ENCODE measurements at places on chromosomes 11 and 22.

DNA sequence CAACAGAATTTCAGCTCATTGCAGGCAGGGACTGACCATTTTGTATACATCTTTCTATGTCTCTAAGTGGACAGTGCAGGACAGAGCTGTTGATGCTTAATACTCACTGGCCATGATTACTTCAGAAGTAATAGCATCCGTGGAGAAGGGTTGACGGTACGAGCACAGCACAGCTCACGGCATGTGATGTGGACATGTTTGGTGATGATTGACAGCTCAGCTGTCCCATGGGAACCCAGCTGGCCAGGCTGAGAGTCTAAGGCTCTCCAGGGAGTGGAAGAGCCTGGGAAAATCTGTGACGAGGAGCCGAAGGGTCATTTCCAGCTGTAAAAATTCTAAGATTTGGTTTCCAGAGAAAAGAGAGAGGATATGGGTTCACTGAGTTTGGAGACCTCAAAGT is 198.2 kb downstream of the SNX19 start:
- H3K4me3 ChIP-seq = no peak overlapping the region
- no peaks in the 10 kb centered on the region for H3K4me1 ChIP-seq
- no peak for DNase-seq
- H3K36me3 ChIP-seq = no peaks in the 10 kb centered on the region
- H3K27ac ChIP-seq = no peak overlapping the region

DNA sequence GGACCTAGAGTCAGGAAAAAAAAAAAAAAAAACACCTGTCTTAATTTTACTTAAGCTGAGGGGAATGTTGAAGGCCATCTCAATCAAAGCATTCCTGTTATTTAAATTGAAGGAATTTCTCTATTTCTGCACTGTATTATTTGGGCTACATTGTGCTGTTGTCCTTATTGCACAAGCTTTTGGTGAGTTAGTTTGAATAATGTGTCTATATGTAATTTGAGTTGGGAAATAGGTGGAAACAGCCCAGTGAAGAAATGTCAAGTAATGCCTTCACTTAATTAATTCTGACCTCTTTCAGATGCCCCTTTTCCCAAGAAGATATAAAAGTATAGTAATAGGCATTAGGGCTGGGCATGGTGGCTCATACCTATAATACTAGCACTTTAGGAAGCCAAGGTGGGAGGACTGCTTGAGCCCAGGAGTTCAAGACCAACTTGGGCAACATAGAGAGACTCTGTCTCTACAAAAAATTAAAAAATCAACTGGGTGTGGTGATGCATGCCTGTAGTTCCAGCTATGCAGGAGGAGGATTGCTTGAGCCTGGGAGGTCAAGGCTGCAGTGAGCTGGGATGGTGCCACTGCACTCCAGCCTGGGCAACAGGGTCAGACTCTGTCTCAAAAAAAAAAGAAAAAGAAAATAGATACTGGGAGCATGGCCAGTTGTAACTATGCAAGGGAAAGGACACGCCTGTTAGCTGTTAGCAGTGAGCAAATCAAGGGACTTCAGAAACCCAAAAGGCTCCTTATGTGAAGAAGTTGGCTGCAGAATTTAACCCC is 34.9 kb downstream of the OR10A6 start:
- H3K36me3 ChIP-seq = no peaks in the 10 kb centered on the region
- H3K4me3 ChIP-seq = no peak overlapping the region
- no peak for DNase-seq
- no peak overlapping the region for H3K27ac ChIP-seq

DNA sequence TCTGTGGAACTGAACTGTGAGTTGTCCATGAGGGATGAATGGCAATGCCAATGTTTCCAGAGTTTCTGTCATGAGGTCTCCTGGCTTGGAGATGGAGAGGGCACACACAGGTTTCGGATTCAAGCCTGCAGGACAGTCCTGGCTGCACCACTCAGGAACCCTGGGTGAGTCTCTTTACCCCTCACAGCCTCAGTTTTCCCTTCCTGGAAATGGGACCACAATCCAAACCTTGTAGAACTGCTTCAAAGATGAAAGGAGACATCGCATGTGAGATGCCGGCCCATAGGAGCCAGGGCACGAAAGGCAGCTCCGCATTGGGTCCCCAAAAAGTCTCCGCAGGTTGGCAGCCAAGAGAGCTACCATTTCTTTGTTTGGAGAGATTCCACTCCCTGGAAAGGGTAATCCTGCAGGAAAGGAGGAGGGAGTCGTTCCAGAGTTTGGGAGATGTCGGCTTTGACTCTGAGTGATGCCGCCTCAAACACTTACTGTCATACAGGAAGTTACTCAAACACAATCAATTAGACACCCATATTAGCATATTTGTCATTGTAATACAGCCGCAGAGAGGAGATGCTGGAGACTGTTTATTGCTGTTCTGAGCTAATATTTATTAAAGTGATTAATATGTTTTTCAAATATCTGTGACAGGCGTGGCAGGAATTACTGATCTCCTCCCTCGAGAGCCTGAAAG is 318.3 kb downstream of the MN1 start:
- H3K4me3 ChIP-seq = no peak overlapping the region
- H3K27ac ChIP-seq = no peak overlapping the region
- H3K4me1 ChIP-seq = peaks cover 3% of the 10 kb centered on the region
- H3K27me3 ChIP-seq = no peaks in the 10 kb centered on the region
- no peak for DNase-seq
- H3K36me3 ChIP-seq = no peaks in the 10 kb centered on the region

GRCh38 chr11:128872094-128872493 is 5.0 kb upstream of the KCNJ1 start:
- no peak overlapping the region for H3K4me3 ChIP-seq
- no peaks in the 10 kb centered on the region for H3K4me1 ChIP-seq
- H3K27ac ChIP-seq = no peak overlapping the region
- H3K36me3 ChIP-seq = no peaks in the 10 kb centered on the region

DNA sequence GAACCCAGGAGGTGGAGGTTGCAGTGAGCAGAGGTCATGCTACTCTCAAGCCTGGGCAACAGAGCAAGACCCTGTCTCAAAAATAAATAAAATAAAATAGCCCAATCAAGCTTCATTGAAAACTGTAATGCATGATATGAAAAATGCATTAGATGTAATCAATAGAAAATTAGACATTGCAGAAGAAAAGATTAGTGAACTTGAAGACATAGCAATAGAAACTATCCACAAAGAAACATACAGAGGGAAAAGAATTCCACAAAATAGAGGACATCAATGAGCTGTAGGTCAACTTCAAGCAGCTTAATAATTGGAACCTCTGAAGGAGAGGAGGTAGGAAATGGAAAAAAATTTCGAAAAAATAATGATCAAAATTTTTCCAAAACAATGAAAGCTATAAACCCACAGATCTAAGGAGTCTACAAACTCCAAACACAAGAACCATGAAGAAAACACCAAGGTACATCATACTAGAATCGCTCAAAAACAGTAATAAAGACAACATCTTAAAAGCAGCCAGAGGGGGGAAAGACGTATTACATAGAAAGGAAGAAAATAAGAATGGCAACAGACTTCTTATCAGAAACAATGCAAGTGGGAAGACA is 104.2 kb downstream of the WNT7B start:
- H3K36me3 ChIP-seq = no peaks in the 10 kb centered on the region
- no peak overlapping the region for H3K27ac ChIP-seq
- DNase-seq = no peak
- H3K4me3 ChIP-seq = no peak overlapping the region

- H3K27me3 ChIP-seq = no peaks in the 10 kb centered on the region
- DNase-seq = no peak
- no peaks in the 10 kb centered on the region for H3K4me1 ChIP-seq
Observed at GRCh38 chr11:16792426-16792825, 54.0 kb downstream of the C11orf58 start.

DNA sequence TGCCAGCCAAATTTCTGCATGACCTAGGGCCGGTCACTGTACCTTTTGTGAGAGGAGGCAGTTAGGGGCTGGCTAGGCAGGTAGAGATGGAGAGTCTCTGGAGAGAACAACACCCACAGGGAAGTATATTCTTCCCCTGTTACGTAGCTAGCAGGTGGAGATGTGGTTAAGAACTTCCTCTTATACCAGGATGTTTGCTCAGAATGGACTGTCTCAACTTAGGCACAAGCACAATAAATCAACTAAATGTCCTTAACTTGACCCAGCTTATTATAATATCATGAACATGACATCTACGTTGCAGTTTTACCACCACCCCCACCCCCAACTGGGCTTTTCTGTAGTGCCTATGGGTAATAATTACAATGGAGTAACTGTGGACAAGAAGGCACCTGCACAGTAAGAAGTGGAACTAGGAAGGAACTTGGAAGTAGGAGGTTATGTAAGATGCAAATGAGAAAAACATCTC is 60.7 kb upstream of the MPEG1 start:
- no peak overlapping the region for H3K4me3 ChIP-seq
- no peaks in the 10 kb centered on the region for H3K36me3 ChIP-seq
- H3K4me1 ChIP-seq = no peaks in the 10 kb centered on the region

- H3K36me3 ChIP-seq = no peaks in the 10 kb centered on the region
- H3K27ac ChIP-seq = no peak overlapping the region
- H3K4me3 ChIP-seq = no peak overlapping the region
- no peaks in the 10 kb centered on the region for H3K27me3 ChIP-seq
Observed at GRCh38 chr11:47132490-47132889, 44.2 kb downstream of the ARFGAP2 start.

GRCh38 chr11:128399251-128400121 is 187.9 kb downstream of the ETS1 start:
- H3K36me3 ChIP-seq = no peaks in the 10 kb centered on the region
- H3K4me1 ChIP-seq = no peaks in the 10 kb centered on the region
- DNase-seq = no peak
- no peaks in the 10 kb centered on the region for H3K27me3 ChIP-seq

DNA sequence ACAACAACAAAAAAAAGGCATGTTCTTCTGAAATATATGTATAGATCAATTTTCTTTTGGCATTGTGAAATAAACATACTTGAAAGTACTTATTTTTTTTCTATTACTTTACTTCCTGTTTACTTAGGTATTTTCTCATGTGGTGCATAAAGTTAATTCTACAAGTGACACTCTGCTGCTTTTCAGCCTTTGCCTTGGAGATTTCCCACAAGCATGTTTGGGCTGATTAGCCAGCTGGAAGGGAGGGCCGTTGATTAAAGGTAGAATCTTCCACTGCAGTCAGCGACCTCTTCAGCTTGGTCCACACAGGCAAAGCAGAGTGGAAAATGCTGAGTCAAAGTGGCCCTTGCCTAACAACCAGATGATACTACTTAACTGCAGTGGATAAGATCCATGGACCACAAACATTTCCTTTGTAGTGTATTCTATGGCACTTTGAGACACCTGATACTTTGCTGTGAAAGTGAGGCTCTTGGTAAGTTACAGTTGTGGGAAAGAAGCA is 176.0 kb downstream of the ARHGAP42 start:
- H3K27me3 ChIP-seq = no peaks in the 10 kb centered on the region
- H3K4me1 ChIP-seq = no peaks in the 10 kb centered on the region
- H3K36me3 ChIP-seq = no peaks in the 10 kb centered on the region
- DNase-seq = no peak

GRCh38 chr22:16777284-16777924 is 47.8 kb downstream of the XKR3 start:
- H3K4me3 ChIP-seq = no peak overlapping the region
- H3K4me1 ChIP-seq = no peaks in the 10 kb centered on the region
- H3K27ac ChIP-seq = no peak overlapping the region
- H3K27me3 ChIP-seq = no peaks in the 10 kb centered on the region
- DNase-seq = no peak
- no peaks in the 10 kb centered on the region for H3K36me3 ChIP-seq
